Liver (tissue), 10 donors: ENCODE measurements at places on chromosomes 7 and 10.

GRCh38 chr7:104008107-104008506, 18.6 kb upstream of the RELN start:
- H3K27me3 ChIP-seq = no peaks in the 10 kb centered on the region
- H3K4me1 ChIP-seq = no peaks in the 10 kb centered on the region
- no peak for DNase-seq
- H3K27ac ChIP-seq = no peak overlapping the region
- H3K36me3 ChIP-seq = no peaks in the 10 kb centered on the region
- H3K4me3 ChIP-seq = no peak overlapping the region

GRCh38 chr7:46169384-46169755, 248.3 kb upstream of the IGFBP3 start:
- no peak overlapping the region for H3K4me3 ChIP-seq
- H3K27ac ChIP-seq = no peak overlapping the region
- H3K4me1 ChIP-seq = no peaks in the 10 kb centered on the region
- no peak for DNase-seq
- H3K36me3 ChIP-seq = no peaks in the 10 kb centered on the region
- H3K27me3 ChIP-seq = no peaks in the 10 kb centered on the region

DNA sequence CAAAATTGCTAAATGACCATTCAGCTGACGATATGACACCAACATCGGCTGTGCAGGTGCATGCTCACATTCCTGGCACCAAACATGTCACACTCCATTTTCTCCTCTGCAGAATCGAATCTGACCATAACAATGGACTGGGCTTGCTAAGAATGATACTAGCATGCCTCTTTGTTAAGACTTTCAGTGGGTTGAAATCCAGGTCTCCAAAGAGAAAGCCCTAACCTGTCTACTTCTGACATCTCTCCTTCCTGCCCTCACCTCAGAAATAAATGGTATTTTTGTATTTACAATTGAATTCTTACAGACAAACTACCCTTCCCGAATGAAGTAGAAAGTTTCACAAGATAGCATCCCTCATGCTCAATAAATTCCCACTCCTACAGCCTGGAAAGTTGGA, 373.9 kb downstream of the KCNMA1 start:
- peaks cover under 1% of the 10 kb centered on the region for H3K4me1 ChIP-seq
- no peak overlapping the region for H3K4me3 ChIP-seq
- H3K27ac ChIP-seq = no peak overlapping the region
- H3K27me3 ChIP-seq = no peaks in the 10 kb centered on the region
- no peak for DNase-seq

DNA sequence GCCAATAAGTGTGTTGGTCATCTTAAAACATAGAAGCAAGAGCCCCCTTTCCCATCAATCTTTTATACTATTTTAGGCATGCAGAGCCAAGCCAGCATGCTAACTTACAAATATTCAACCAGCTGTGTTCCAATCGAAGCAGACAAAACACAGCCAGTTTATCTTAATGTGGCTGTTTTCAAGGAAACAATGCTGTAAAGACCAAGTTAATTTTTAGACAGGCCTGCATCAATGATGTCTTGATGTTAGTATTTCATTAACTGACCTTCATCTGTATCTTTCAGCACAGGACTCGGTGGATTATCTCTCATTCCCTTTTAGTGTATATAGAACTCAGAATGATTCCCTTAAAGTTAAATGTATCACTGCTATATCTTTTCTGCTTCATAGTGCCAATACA, 262.0 kb upstream of the ZWINT start:
- no peaks in the 10 kb centered on the region for H3K36me3 ChIP-seq
- no peaks in the 10 kb centered on the region for H3K27me3 ChIP-seq
- no peak for DNase-seq
